Stimulated activated CD4-positive, alpha-beta T cell treated with anti-CD3 and anti-CD28 coated beads, Interleukin-1b, Interleukin-23, amount 100 ng/mL, for 1 hour (primary cell): ENCODE measurements at places on chromosomes 11 and 22.

GRCh38 chr11:82007521-82007920 is 726.1 kb downstream of the FAM181B start:
- no peak for DNase-seq

- DNase-seq, result no peak
Measured at GRCh38 chr11:73645121-73645969, 1.0 kb upstream of the PLEKHB1 start.

- no peak for DNase-seq
Measured at GRCh38 chr11:130581646-130582045, 133.2 kb downstream of the ADAMTS15 start.

GRCh38 chr22:24129263-24129651 is 52.0 kb upstream of the SUSD2 start:
- no peak for DNase-seq

DNA sequence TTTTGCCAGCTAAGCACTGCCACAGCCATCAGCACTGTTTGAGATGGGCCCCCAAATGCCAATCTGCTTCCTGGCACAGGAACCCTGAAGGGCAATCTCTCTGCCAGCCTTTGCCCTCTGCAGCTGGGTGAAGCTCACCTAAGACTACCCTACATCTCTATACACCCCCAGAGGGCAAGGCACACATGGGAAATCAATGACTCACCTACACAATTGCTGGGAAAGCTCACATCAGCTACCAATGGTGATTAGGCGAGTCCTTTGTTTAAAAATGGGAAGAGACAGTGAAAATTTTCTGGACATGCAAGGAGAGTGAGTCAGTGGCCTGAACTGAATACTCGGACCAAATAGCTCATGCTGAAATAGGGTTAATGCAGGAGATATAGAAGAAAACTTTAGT is 12.6 kb upstream of the PRDM11 start:
- DNase-seq, result no peak

DNA sequence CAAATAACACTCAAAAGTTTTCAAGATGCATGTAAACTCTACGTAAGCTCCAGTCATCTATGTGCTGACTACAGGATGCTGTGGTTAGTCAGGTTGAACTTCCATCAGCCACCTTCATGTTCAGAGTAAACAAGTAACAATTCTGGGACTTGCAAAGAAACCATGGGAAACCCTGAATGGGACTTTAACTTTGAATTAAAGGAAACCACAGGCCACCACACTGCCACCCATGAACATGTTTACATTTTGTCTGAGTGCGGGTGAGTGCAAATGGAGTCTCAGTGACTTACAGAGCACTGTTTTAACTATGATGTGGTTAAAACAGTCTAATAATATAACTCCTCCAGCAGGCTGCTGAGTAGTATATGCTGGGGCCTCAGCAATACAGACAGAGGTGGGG is 12.9 kb upstream of the SYTL2 start:
- DNase-seq, result peak; percentile 30

DNA sequence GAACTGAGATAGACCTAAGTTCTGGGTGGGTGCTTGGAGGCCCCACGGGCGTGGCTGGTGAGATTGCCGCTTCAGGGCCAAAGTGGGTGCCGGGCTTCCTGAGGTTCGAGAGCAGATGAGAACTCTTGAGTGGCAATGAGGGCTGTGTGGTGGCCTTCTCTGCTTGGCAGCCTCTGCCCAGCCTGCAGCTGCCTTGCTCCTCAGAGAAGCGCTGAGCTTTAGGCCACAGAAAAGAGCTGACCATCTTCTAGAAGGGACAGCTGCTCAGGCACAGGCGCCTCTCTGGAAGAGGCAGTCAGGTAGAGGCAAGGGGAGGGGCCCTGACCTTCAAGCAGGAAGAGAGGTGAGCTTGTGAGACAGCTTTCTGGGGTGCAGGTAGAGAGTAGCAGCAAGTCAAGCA is 72.8 kb downstream of the MED15 start:
- DNase-seq, result no peak

DNA sequence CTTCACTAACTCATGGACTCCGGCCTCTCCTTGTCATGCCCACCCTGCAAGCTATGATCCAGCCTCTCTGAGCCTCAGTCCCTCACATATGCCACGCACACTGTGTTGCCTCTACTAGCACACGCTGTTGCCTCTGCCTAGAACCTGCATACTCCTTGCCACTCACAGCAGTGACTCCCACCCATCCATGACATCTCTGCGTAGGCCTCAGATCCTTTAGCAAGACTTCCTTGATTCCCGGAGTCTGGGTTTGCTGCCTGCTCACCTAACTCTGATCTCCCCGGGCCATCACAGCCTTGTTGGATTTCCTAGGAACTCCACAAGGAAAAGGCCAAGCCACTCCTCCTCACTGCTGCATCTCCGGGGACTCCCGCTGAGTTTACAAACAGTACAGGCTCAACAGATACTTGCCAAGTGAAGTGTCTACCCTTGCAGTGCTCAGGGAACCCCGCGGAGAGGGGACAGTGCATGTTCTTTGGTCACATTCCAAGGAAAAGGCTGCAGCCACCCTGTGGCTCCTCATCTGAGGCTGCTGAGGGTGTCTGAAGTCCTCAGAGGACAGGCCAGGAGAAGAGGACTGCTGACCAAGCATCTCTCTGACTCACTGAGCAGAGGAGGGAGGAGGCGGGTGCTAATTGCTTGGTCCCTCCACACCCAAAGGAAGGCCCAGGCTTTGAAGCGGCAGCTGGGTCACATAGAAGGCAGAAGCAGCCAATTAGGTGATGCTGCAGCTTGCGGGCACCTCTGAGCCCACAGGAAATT is 42.4 kb upstream of the NAV2 start:
- DNase-seq, result no peak

GRCh38 chr11:124842305-124842704 is 22.9 kb upstream of the ROBO3 start:
- no peak for DNase-seq

DNA sequence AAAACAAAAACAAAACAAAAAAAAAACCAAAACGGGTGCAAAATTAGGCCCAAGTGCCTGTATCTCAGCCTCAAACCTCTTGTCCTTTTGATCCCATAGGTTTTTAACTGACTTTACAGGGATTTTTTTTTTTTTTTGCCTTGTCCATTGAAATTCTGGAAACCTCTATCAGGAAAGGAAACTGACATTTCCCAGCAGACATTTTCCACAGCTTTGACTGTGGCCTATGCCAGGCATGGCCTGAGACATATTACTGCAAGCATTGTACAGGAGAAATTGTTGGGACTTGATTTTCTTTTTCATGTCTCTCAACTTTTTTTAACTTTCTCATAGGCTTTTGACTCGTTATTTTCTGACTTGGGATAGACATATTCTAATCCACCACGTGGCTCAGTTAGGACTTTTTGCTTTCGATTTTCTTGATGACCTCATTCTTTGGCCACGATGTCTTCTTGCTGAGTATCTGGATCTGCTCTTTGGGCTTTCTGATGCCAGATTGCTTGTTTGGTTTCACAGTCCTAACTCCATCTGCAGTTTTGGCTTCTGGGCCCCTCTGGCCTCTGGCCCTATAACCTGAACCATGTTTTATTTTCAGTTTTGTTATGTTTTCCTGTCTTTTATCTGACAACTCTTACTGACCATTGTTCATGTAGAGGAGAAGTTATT is 336.1 kb upstream of the C11orf87 start:
- no peak for DNase-seq

DNA sequence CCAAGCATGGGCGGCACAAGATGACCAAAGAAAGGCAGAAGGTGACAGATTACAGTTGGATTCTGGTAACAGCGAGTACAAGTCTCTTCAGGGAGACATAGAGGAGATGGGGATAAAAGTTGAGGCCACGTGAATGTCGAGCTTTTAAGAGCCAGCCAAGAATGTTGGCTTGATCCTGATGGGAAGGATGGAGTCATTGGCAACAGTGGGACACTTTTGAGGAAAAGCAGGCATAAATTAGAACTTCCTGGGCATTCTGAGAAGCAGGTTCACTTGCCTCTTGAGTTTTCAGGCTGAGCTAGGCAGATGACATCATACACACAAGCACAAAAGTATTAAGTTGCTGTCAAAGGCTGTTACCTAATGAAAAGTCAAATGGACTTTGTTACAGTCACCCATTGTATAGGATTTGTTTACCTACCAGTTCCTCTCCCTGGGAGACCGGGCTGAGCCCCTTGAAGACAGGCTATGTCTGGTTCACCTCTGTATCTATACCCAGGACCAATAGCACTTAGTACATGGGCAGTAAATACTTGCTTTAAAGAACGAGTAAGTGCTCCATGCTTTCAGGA is 41.1 kb downstream of the TNRC6B start:
- no peak for DNase-seq

- no peak for DNase-seq
Measured at GRCh38 chr11:60872124-60872960, 5.0 kb downstream of the ZP1 start.

GRCh38 chr11:67542169-67542568 is 18.9 kb upstream of the CABP2 start:
- DNase-seq, result no peak

GRCh38 chr11:117916956-117917355 is 12.2 kb downstream of the TMPRSS13 start:
- DNase-seq, result no peak

DNA sequence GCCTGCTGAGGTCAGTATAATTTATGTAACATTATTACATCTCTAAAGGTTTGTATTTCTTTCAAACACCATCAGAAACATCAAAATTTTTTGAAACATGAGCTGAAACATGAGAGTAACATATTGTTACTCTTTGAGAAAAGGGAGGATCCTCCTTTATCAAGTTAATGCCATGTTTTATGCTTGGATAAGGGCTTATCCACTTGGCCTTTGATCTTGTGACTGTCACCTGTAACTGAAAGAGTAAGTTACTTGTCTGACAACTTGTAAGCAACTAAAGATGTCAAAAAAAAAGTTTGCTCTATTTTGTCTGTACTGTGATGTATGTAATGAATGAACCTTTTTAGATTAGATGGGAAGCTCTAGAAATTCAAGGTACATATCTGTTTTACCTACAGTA is 59.6 kb downstream of the FAR1 start:
- no peak for DNase-seq

GRCh38 chr22:46233231-46233630 is 16.9 kb downstream of the CDPF1 start:
- DNase-seq, result no peak

GRCh38 chr11:92596596-92597317 is 372.1 kb downstream of the FAT3 start:
- DNase-seq, result no peak

DNA sequence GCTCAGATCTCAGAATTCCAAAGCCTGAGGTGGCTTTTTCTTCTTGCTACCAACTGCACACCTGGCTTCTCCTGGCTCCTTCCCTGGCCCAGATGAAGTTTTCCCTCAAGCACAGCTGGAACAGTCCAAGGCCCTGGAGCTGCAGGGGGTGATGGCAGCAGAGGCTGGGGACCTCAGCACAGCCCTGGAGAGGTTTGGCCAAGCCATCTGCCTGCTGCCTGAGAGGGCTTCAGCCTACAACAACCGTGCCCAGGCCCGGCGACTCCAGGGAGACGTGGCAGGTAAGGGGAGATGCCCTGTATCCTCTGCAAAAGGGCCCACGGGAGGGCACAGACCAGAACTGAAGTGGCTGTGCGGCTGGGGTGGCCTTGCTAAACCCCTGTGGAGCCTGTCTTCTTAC is 1.2 kb downstream of the TTC36 start:
- DNase-seq, result no peak

DNA sequence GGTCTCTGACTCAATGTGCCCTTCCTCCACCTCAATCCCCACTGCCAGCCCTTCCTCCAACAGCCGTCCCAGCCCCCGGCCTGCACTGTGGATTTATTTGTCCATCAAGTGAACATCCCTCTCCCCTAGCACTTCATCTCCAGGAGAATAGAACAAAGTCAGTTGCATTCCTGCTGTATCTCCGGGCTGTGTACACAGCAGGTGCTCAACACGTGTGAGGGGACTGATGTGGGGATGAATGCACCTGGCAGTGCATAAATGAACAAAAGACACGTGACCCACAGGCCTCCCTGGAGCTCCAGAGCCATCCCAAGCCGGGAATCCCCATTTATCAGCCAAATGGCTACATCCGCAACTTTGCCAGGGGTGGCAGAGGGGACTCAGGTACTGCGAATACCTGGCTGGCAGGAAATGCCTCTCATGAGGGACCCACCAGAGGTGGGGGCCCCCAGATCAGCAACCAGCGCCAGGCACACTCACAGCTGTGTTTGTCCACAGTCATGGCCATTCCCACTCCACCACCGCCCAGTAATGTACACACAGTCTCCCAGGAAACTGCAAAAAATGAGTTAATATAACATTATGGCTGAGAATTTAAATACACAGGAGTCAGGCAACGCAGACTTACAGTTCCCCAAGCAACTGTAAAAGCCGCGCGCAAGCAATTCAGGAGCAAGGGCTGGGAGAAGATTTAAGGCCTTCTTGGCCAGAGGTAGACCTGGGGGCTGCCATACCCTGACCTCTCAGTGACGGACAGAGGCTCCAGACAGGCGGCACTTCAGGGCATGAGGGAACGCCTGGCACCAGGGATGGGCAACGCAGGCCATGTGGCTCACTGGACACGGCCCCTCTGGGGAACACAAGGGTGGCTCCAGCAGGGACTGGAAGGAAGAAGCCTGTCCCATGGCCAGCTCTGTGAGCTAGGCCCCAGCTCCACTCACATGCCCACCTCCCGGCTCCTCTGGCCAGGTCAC is 50.3 kb upstream of the TCF20 start:
- no peak for DNase-seq

DNA sequence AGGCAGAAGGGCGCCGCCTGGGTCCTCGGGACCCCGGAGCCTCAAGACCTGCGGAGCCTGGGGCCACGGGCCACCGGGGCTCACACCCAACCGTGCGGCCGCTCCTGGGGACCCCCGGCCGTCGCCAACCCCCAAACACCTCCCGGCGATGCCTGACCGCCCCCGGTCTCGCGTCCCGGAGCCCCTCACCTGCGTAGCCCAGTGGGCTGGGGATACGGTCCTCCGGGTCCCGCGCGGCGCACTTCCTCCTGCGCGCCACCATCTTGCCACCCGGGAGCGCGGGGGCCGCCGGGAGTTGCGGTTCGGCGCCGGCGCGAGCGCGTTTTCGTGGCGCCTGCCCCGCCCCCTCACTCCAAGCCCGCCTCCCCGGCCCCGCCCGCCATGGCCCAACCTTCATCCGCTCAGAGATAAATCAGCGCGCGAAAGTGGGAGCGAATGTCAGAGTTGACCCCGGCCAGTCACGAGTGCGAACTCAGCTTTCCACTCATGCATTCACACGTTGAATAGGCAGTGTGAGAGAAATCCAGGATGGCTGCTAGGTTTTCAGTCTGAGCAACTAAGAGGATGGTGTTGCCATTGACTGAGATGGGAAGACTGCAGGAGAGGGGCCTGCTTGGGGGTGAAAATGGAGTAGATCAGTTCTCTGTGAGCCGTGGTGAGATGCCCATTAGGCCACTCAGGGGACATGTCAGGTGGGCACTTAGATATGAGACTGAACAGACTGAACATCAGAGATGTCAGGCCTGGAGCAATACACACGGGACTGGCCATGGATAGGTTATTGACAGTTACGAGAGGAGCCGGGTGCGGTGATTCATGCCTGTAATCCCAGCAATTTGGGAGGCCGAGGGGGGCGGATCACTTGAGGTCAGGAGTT is at the start of gene RRP7A:
TSS of gene RRP7A (minus strand) at position 272 of the 877 bp plus-strand sequence. CDS start at position 262, 10 bp downstream.
- peak; percentile 75 for DNase-seq

- DNase-seq, result no peak
Measured at GRCh38 chr22:20799449-20799848, 25.5 kb downstream of the SERPIND1 start.
